Stimulated activated CD8-positive, alpha-beta memory T cell treated with anti-CD3 and anti-CD28 coated beads, Interleukin-4, amount 100 ng/mL, for 4 hours (primary cell): ENCODE measurements at places on chromosomes 16 and 17.

- no peak for DNase-seq
Measured at GRCh38 chr16:84291226-84291625, 3.5 kb upstream of the WFDC1 start.

GRCh38 chr17:21005367-21005766 lies 37.4 kb downstream of the USP22 start:
- DNase-seq: no peak

GRCh38 chr16:15790458-15790857 lies 66.4 kb downstream of the MYH11 start:
- DNase-seq: no peak

DNA sequence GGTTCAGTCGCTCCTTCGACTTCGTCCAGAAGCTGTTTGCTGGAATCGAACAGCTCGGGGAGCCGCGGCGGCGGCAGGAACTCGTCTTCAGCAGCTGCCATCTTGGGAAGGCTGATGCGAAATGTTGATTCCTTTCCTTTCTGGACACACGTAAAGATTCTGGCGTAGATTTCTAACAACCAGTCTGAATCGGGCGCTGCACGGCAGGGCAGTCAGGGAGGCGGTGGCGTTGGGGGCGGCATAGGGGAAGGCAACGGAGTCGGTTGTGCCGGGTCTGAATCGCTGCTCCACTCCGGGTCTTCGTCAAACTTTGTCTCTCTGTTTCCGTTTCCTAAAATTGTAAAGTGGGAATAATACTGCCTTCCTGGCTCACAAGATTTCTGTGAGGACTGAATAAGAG lies 30.3 kb downstream of the TEX14 start:
- DNase-seq: no peak

GRCh38 chr16:13155780-13156179 lies 254.4 kb downstream of the SHISA9 start:
- no peak for DNase-seq

DNA sequence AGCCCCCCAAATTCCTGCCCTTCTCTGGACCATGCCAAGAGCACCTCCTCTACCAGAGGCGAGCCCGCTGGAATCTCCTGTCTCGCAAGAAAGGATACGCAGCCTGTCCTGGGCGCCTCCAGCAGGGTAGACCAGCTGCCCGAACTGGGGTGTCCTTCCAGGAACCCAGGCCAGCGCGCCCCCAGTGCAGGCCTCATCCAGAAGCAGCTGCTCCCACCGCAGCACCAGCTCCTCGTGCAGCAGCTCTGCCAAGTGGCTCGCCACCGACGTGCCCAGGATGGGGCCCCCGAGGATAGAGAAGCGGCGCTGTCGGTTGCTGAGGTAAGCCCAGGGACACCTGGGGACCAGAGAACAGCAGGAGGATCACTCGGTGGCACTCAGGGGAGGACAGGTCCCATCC lies 4.8 kb downstream of the TAF1C start:
- no peak for DNase-seq

DNA sequence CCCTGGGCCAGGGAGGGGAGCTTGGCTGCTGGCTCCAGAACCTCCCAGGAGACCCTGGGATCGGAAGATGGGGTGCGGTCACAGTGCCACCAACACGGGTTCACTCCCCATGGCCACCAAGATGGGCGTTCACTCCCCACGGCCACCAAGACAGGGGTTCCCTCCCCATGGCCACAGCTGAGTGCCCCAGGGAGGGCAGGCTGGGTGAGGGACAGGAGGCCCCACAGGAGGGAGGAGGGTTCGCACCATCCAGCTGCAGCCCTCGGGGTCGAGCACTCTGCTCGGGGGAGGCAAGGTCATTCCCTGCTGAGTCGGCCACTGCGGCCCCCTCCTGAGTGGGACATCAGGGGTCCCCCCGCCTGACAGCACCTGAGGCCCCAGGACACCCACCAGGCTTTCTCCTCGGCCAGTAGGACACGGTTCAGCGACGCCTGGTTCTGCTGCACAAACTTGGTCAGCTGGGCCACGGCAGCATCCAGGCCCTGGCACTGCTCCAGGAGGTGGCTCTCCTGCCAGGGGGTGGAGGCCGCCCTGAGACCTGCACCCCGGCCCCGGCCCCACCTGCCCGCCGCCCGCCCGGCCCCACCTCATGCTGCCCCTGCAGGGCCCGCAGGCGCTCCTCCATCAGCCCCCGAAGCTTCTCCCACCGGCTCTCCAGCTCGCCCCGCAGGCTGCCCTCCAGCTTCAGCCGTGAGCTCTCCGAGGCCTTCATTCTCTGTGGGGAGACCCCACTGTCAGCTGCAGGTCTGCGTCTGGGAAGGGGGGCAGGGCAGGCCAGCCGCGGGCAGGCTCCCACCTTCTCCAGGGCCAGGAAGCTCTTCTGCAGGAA lies 5.9 kb downstream of the CCDC154 start:
- no peak for DNase-seq

DNA sequence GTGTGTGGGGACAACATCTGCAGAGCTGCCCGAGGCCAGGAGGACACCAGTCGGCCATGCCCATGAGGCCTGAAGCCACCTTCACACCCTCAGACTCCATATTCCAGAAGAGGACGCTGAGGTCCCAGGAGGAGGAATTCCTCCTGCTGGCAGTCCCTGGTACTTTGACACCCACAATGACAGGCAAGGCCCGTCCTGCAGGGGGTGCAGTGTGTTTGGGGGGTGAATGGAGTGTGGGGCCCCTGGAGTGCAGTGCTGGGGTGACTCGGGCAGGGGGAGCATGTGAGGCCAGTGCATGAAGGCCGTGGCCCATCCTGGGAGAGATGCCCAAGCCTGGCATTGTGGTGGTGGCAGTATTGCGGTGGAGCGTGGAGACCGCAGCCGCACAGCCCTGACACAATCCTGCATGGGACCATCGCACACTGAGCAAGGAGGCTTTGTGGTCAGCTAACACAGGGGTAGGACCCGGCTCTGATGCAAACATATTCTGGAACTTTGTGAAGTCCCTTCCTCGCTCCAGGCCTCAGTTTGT lies 52.2 kb downstream of the ZDHHC7 start:
- no peak for DNase-seq

DNA sequence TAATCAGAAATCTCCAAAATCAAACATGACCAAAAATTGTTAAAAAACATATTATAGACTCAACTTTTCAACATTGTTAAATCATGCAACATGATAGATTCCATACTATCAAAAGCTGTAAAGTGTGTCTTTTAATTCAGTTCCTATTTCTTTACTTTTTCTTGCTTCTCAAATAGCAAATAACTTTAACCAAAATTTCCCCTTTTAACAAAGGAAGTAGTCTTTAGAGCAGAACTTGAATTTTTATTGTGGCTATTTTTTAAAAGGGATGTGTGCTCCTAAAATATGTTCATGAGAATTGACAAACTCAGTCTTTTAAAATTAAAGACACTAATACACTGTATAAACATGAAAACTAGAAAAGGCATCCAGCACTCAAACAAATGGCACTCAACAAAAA lies 49.1 kb downstream of the SPAG9 start:
- no peak for DNase-seq

DNA sequence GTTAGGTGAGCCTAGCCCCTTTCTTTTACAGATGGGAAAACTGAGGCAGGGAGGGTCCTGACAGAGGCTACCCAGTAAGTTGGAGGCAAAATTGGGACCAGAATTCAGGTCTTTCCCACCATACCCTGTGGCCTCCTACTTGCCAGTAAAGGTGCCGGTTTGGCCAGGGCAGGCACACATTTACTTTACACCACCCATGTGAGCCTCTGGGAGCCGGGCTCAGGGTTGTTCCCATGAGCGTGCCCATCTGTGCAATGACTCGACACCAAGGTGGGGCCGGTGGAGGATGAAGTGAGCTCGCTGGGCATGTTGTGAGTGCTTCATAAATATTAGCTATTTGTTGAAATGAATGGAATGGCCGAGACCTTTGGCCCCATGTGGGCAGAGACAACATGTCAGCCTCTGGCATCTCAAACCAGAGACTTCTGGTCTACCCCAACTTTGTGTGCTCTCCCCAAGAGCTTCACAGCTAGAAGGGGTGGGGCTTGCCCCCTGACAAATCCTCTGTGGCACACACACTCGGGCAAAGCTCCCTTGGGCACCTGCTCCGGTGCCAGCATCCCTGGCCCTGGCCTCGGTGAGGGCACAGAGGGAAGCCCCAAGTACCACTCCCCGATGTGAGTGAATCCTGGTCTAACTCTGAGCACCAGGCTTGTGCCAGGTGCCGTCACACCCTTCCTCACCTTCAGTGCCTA lies 60.1 kb downstream of the SRCIN1 start:
- DNase-seq: no peak

DNA sequence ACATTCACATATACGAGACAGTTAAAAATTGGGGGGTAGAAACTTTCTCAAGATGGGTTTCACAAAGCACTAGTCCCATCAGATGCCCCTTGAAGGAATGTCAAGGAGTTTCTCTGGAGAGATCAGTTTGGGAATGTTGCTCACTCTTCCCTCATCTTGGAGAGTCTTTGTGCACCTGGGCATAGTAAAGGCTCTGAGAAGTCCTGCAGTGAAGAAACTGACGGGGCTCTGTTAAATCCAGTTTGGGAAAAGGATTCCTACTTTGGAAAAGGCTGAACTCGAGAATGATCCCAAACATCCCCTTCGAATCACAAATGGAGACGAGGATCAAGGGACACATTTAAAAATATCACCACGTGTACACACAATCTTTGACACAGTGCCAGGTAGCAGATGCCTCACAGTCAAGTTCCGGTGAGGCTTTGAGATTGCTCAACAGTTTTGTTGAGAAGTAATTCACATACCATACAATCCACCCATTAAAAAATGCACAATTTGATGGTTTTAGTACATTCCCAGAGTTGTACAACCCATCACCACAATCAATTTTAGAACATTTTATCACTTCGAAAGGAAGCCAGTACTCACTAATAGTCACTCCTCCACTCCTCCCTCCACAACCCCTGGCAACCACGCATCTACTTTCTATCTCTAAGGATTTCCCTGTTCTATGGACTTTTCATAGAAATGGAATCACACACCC lies 203.4 kb upstream of the FOXF1 start:
- no peak for DNase-seq

GRCh38 chr17:62999736-63000135 lies 33.7 kb downstream of the TANC2 start:
- no peak for DNase-seq

DNA sequence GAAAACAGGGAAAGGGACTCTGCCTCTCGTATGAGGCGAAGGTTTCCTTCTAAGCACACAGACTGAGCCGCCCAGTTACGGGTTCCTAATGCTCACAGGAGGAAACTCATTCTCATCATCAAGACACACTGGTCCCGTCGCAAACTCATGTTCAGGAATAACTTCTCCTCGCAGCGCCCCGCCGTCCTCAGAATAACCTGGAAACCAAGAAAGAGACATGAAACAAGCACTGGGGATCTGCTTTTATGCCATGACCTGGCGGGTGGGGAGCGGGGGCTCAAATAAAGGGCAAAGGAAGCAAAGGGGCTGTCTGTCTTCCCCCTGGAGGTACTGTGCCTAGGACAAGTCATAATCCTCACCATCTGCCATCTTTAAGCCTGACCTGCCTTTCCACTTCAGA lies 31.3 kb downstream of the WIPI1 start:
- no peak for DNase-seq

DNA sequence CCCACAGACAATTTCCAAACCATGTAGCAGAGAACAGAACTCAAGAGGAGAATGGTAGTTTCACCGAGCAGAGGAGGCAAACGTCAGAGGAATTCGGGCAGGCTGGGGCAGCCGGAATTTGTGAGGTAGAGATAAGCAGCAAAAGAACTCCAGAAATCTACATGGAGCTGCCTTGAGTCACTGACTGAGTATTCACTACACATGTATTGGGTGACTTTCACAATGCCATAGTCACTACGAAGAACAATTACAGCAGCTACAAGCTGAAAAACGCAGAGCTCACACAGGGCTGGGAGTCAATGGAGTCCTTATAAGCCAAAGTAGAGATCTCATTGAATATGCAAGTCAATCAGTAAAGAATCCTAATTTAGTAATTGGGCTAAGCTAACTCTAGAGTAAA lies 13.4 kb downstream of the CMC2 start:
- no peak for DNase-seq

- DNase-seq: no peak
Measured at GRCh38 chr16:169014-169413, 3.2 kb downstream of the HBM start.

DNA sequence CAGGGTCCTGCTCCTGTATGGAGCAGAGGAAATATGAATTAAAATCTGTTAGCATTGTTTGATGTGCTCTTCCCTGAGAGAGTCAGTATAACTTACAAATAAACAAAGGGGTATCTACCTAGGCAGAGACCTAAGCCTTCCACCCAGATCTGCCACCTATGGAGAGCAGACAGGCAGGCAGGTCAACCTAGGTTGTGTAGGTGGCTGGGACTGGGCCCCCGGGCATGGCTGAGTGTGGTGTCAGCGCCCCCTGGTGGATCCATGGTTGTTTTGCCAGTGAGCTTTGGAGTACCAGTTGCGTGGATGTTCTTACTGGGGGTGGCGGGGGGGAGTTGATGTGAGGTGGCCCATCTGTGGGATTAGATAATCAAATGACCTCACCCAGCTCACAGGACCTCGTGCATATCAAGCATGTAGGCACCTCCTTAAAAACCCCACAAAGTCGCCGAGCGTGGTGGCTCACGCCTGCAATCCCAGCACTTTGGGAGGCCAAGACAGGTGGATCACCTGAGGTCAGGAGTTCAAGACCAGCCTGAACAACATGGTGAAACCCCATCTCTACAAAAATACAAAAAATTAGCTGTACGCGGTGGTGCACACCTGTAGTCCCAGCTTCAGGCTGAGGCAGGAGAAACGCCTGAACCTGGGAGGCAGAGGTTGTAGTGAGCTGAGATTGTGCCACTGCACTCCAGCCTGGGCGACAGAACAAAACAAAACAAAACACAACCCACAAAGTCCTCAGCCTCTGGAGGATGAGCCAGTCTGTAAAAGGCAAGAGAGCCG lies 17.6 kb downstream of the DUS2 start:
- peak; percentile 77 for DNase-seq

DNA sequence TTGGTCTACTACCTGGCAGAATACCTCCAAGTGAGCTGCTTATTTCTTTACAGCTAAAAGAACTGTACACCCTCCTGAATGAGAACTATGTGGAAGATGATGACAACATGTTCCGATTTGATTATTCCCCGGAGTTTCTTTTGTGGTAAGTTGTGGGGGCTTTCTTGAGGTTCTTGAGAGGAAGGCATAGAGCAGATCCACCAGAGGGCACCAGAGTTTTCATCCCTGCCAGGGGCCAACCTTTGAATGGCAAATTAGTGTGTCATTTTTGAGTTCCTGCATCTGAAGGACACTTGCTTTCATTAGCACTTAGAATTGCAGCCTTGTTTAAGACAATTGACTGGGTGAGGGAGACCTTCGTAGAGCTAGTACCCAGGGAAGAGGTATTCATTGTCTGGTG lies 35.0 kb downstream of the NMT1 start:
- no peak for DNase-seq
